ENCODE measurements at places on chromosomes 12 and 14. TPM values are rescaled to one million over a fixed set of nuclear protein-coding genes. Genes with fewer than 3 reads are reported as not detected.

DNA sequence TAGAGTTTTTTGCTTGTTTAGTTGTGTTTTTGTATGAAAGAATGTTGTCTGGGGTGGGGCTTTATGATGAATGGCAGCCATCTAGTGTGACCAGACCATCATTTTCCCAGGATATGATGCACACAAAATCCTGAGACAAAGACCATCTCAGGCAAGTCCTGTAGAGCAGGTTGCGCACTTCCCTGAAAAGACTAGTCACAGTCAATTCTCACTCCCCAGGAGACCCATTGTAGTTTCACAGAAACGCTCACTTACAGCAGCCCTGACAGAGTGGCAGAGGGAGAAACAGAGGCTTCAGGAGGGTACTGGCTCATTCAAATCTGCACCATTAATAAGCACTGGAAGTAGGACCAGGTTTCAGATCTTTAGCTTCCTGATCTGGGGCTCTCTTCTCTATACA is 183.2 kb downstream of the TMEM117 start:
- no peak for DNase-seq

DNA sequence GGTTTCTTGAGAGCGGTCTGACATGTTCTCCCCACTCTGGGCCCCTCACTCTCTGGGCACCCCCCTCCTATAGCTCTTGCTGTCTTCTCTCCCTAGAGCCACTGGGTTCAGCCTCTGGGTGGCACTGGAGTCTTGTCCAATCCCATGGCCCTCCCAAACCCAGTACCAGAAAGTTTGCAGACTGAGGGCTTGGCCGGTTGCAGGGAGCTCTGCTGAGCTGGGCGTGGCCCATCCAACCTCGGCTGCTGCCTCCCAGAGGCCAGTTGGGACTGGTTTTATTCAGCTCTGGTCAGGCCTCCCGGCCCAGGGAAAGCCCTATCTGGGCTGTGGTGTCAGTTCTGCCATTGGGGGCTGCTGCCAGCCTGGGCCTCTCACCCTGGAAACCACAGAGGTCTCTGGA is 37.9 kb downstream of the ISCA2 start:
- DNase-seq = no peak

DNA sequence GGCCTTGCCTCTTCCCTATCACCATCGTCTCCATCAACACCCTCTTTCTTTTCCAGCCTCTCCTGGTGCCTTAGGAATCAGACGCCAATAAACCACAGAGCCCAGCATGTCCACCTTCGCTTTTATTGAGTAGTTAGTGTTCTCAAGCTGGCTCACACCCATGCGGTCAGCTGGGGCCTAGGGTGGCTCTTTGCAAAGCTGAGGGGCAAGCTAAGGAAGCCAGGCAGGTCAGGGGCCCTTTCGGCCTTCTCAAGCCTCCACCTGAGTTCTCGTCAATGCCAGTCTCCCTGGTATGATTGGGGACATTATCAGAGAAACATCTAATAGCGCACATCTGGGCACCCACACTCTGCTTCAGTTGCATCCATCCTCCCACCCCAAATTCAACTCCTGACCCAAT is 737 bp upstream of the TEX52 start:
- DNase-seq = no peak

DNA sequence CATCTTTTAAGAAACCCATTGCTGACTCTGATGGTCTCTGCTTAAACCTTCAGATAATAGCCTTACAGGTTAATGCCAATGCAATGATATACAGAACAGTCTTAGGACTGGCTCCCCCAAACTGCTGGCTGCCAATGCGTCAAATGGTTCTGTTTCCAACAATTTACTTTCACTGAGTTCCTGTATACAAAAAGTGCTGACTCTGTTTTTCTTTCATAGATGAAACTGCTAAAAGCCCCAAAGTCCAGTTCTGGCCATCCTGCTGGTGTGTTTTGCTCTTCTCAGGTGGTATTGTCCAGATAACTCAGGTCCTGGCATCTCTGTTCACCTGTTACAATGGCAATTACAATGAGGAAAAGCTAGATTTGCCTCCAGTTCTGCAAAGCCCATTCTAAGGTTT is 326.9 kb downstream of the GRIN2B start:
- DNase-seq = no peak

DNA sequence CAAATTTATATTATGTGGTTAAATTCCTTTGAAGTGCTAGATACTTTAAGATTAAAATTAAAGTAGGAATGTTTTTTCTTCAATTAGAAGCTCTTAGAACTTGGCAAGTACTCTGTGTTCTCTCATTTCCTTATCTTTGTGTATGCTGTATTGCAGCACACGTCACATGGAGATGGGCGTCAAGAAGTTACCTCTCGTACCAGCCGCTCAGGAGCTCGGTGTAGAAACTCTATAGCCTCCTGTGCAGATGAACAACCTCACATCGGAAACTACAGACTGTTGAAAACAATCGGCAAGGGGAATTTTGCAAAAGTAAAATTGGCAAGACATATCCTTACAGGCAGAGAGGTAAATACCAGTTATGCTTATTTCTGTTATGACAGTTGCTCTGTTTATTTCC is 19.7 kb downstream of the MARK3 start:
- DNase-seq = no peak

- DNase-seq = no peak
Measured at GRCh38 chr12:103998976-103999375, 33.3 kb downstream of the TDG start.

GRCh38 chr12:80763874-80764273 is 47.2 kb downstream of the MYF5 start:
- no peak for DNase-seq

DNA sequence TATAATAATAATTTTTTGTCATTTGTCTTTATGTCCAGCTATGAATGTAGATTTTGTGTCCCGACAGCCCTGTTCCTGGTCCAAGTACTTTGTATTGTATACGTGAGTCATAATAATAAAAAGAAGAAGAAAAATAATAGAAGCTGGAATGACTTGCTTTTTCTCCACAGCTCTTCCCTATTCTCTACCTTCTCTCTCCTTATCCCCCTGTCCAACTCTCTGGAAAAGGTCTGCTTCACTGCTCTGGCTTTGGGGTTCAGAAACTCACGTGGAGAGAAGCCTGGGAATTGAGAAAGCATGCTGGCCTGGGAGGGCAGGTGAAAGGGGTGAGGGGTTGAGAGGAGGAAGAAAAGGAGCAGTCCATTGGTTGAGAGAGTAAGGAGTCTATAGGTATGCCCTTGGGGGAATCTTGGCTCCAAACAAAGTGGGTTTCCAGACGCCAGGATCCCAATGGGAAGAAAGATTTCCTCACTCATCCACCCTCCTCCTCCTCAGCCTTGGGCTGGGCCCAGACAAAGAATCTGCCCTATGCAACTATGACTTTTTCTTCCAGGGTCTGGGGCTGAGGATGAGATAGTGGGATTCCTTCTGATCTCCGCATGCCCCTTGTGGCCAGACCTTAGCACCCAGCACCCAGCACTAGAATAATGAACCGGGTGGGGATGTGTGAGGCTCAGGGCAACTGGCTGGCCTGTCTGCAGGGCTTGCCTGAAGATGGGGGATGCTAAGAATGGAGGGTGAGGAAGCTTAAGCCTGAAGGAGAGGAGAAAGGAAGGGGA is 4.0 kb downstream of the HOXC8 start:
- no peak for DNase-seq

DNA sequence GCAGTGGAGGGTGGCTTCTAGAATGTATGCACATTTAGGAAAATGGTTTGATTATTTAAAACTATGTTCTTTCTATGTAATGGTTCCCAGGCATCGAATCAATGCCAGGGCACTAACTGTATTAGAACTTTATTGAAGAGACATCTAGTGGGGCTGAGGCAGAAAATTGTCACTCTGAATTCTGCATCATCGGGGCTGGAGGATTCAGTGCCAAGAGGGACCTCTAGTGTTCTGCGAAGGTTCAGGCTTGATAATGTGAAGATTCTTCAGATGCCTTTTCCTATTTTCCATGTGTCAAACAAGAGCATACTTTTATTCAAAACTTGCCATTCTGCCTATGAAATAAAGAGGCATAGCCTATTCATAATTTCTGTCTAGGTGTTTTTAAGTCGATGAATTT is 146.3 kb downstream of the CAND1 start:
- DNase-seq = no peak

DNA sequence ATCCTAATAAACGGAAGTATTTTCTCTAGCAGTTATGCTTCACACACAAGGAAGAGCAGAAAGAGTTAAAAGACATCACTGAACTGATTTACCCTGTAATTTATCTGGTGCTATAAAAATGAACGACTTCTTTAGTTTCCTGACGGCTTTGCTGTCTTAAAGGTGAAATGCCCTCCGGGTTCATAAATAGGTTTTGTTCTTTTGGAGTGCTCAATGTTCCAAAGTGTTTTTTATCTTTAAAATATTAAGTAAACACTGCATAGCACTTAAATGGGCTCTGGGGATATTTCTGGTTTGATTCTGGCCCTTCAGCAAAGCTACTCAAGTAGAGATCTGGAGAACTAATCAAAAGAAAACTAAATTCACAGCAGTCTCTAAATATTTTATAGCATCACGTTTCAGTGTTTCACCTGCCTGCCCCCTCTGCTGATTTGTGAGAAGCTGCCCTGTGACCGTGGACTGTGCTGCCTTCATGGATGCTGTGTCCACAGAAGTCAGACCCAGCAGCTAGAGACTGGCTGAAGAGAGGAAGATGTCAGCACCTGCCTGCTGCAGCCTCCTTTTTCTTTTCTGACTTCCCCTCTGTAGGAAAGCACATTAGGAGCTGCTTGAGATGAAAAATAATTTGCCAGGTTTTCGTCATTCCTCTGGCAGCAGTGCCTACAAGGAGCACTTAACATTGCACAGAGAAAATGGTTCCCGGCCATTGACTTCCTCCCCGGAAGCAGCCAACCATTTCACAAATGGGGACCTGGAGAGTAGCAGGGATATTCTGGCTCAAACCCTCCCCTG is 205.1 kb upstream of the FSCB start:
- no peak for DNase-seq

DNA sequence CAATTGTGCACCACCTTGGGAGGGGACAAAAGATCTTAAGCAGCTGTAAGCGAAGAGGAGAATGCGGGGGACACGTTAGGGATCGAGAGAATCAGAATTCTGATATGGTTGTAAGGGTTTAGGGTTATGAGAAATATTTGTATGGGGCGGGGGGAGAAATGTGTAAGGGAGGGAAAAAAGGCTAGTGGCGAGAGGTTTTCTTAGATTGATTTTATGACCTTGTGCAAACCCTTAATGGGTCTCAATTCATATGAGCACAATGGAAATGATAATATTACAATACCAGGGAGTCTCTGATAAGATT is 396 bp downstream of the NDUFA9 start:
- DNase-seq = no peak

DNA sequence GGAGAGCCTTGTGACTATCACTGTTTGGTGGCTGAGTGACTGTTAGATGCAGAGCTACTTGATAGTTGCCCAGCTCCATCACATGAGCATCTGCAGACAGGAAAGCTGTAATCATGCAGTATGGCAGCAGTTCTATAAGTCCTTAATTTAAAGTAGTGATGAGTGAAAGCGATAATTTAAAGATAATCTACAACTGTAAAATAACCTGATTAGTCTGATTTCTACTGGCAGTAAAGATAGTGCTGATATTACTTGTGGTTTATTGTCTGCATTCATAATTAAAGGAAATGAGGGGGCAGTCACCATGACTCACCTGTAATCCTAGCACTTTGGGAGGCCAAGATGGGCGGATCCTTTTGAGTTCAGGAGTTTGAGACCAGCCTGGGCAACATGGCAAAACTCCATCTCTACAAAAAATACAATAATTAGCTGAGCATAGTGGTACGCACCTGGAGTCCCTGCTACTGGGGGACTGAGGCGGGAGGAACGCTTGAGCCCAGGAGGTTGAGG is 41.2 kb upstream of the PLEKHD1 start:
- DNase-seq = no peak

DNA sequence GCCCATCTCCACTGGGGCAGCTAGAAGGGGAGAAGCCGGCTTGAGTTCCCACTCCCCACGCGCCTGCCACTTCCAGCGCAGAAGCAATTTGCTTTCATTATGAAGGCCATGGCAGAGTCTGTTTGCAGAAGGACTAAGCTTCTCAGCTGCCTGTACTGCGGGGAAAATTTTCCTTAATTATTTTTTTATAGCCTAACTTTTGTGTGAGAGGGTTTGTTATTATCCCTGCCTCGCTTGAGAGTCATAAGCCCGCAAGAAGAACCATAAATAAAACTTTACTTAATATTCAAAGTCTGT is 56.0 kb upstream of the DLK1 start:
- DNase-seq = no peak

DNA sequence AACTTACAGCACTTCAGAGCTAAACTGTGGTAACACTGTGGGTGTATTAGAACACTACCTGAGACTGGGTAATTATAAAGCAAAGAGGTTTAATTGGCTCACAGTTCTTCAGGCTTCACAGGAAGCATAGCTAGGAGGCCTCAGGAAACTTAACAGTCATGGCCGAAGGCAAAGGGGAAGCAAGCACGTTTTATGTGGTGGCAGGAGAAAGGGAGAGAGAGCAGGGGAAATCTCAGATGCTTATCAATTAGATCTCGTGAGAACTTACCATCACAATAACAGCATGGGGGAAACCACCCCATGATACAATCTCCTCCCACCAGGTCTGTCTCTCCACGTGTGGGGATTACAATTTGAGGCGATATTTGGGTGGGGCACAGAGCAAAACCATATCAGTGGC is 512.6 kb downstream of the RERGL start:
- DNase-seq = no peak

DNA sequence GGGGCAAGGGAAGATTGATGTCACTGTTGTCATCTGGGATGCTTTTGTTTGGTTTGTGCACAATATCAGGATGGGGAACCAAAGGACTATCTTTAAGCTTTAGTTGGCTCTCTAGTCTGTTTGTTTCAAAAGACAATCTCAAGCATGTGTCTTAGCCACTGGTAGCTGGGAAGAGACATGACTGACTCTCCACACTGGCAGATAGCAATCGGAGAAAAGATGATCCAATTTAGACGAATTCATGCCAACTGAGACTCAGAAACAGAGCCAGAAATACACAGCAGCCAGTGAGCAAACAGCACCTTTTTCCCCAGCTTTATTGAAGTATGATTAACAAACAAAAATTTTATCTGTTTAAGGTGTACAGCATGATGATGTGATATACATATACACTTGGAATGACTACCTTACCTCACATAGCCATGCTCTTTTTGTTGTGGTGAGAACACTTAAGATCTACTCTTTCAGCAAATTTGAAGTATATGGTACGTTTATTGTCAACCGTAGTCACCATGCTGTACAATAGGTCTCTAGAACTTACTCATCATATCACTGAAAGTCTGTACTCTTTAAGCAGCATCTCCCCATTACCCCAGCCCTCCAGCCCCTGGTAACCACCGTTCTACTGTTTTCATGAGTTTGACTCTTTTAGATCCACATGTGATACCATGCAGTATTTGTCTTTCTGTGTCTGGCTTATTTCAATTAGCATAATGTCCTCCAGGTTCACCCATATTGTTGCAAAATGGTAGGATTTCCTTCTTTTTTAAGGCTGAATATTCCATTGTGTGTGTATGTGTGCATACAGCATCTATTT is 50.6 kb downstream of the DUSP16 start:
- DNase-seq = no peak

GRCh38 chr12:89733579-89734201 is 25.1 kb upstream of the ATP2B1 start:
- DNase-seq = no peak

GRCh38 chr12:65339161-65339560 is 60.7 kb downstream of the MSRB3 start:
- DNase-seq = no peak

The FAIM2 gene
- total RNA-seq = 3.5 TPM

The ESR2 gene
- 0.66 TPM for total RNA-seq

The B4GALNT3 gene
- 3.3 TPM for total RNA-seq

The FOXN3 gene
- total RNA-seq = 139 TPM

The GPR68 gene
- total RNA-seq = not detected

The CLEC4D gene
- total RNA-seq = not detected

Data from glutamatergic neuron (in vitro differentiated cells).